ENCODE measurements at places on chromosomes 1 and 21. TPM values are rescaled to one million over a fixed set of nuclear protein-coding genes. Genes with fewer than 3 reads are reported as not detected.

OPTC gene
- not detected for total RNA-seq

C1orf116 gene
- total RNA-seq: 146 TPM

FGR gene
- total RNA-seq: 229 TPM

LHX8 gene
- total RNA-seq: not detected

GJB5 gene
- total RNA-seq: not detected

PLA2G4A gene
- total RNA-seq: 7.6 TPM

OR2T33 gene
- total RNA-seq: not detected

DNA sequence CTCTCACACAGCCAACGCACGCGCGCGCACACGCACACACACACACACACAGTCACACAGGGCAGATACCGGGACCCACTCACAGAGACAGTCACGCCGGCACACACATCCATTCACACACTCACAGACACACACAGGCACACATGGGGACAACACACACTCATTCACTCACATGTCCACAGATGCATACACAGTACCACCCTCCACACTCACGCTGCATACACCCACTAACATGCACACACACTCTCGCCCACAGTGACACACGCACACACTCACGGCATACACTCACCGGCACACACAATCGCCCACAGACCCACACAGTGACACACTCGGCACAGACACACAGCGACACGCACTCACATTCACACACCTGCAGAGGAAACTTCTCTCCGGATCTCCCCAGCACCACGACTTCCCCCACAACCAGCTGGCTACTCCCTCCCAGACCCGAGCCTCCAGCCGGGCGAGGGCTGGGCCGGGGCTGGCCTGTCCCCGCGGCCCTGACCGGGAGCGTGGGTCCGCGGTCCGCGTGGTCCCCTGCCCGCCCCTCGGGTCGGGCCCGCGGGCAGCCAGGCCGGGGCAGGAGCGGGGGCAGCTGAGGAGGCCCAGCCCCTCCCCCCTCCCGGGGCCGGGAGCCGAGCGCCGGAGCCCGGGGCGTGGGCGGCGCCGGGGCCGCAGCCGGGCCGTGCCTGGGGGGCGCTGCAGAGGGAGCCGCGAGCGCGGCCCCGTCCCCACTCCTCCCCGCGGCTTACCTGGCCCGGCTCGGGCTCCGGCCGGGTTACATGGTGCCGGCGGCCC, 552 bp downstream of the DLGAP3 start:
- DNase-seq: no peak

GRCh38 chr1:54585181-54586066, 37.4 kb downstream of the ACOT11 start:
- DNase-seq: no peak

- DNase-seq: no peak
Measured at GRCh38 chr1:166721145-166721544, 118.1 kb upstream of the POGK start.

DNA sequence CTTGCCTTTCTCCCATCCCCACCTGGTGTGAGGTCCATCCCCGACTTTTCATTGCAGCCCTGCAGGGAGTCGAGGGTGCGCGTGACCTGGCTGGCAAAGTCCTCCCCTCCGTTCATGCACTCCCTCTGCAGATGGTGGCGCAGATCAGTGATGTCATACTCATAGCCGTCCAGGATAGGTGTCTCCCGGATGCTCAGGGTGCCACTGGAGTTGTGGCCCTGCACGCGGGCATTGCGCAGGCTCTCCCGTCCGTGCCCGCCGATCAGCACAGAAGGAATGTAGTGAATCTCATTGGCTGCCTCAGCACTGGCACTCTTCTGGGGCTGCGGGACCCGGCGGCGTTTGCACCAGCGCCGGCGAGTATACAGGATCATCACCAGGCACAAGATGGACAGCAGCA, 132.1 kb downstream of the ASTN1 start:
- no peak for DNase-seq

DNA sequence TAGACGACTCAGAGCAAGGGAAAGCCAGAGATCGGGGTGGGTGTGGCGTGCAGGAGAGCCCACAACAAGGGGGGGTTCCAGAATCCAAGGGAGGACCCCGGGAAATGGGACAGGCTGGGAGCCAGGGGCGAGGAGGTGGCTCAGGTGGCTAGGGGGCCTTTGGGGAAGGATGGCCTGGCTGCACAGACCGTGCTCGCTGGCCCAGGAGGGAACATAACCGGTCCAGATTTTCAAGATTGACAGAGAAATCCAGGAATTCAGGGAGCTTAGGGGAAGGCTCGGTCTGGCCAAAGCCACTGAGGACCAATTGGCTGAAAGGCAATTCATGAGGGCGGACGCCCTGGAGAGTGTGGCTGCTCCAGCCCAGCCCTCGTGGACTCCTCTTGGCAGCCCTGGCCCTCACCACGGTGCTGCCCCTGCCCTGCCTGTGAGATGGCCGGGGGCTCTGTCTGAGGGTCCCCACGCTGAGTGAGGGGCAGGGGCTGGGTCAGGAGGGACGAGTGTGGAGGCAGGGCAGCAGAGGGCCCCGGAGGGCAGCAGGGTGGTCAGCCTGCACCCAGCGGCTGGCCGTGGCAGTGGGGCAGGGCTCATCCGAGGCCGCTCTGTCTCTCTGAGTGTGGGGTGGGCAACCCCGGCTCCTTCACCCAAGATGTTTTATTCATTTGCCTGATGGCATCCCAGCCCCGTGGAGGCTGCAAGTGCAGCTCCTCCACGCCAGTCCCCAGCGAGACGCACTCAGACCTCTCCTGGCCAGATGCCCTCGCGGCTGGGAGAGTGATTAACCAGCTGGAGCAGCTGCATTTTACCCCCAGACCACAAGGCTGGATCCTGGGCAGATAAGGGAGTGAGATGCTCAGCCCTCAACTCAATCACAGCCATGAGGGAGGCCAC, 5.6 kb upstream of the LRRC3 start:
- DNase-seq: peak; percentile 12

GRCh38 chr1:229043115-229043514, 227.8 kb upstream of the RAB4A start:
- no peak for DNase-seq

DNA sequence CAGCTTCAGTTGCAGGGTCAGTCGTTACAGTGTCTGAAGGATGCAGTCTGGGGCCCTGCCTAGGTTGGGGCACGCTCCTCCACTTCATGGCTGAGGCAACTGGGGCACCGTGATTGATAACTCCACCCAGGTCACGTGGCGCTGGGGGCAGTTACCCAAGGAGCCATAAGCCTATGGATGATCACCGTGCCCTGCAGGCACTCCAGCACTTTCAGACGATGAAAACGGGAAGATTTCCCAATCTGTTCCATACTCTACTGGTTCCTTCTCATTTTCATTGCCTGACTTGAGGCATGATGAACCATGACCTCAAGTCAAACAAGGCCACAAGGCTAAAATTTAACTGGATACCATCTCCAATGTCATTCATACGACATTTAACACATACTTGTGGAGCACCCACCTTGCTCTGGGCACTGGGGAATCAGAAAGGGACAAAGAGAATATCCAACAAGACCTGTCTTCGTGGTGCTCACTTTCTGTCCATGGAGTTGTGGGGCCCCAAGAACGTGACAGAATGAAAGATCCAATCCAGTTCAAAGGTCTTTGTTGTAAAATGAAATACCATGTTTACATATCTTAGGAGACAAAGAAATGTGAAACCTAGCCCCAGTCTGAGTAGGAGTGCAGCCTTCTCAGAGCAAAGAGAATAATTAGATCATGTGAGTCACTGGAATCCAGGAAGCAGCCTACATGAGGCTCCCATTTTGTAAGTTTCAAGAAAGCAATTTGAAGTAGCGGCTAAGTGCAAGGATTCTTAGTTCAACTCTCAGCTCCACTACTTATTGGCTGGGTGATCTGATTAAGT, 39.4 kb upstream of the SPOCD1 start:
- no peak for DNase-seq

DNA sequence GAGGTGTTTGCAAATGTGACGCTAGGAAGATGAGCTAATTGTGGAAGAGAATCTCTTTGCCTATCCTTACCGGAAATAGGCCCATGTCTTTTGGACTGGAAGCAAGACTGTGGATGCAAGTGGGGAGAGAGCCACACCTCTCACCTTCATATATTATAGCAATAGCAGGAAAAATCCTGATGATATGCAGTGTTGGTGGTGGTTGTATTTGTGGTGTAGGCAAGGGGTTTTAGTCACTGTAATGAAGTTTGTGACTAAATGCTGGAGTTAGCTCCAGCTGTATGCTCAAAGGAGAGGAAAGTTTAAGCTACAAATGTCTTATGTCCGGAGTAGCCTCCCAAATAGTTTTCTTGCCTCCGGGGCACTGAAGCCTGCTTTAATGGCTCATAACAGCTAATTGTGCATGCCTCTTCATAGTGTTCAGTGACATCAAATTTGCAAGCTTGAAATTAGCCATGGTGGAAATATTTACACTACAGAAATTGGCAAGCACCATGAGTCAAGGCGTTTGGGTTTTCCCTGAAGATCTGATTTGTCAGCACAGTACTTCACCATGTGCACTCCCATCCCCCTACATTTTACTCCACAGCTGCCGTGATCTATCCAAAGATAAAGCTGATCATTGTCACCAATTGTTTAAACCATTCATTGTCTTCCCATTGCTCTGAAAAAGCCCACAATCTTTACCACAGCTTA, 102.6 kb upstream of the ZNF644 start:
- DNase-seq: no peak

DNA sequence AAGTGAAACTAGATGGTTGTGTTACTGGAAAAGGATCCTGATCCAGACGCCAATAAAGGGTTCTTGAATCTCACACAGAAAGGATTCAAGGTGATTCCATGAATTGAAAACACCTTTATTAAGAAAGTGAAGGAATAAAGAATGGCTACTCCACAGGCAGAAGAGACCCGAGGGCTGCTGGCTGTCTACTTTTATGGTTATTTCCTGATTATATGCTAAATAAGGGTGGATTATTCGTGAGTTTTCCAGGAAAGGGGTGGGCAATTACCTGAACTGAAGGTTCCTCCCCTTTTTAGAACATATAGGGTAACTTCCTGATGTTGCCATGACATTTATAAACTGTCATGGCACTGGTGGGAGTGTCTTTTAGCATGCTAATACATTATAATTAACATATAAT, 50.9 kb upstream of the WARS2 start:
- no peak for DNase-seq

GRCh38 chr1:205321162-205321958, at the start of gene NUAK2:
Gene NUAK2 (minus strand): TSS chr1:205321745. CDS start chr1:205321628, 117 bp downstream.
- DNase-seq: peak; percentile 98

- DNase-seq: no peak
Measured at GRCh38 chr1:58764294-58764978, 19.4 kb downstream of the JUN start.

DNA sequence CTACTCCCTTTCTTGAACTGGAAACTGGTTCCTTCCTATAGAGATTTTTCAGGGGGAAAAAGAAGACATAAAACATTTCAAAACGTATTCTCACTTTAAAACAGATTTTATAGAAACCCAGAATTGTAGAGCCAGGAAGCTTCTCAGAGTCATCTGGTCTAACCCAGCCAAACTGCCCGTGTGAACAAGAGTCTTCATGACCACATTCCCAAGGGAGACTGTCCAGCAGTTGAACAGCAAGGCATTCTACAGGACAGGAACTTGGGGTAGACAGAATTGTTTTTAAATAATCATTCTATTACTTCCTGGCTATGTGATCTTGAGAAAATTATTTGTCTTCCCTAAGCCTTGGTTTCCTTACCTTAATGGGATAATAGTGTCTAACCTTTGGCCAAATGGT, 163.5 kb upstream of the IVNS1ABP start:
- no peak for DNase-seq

DNA sequence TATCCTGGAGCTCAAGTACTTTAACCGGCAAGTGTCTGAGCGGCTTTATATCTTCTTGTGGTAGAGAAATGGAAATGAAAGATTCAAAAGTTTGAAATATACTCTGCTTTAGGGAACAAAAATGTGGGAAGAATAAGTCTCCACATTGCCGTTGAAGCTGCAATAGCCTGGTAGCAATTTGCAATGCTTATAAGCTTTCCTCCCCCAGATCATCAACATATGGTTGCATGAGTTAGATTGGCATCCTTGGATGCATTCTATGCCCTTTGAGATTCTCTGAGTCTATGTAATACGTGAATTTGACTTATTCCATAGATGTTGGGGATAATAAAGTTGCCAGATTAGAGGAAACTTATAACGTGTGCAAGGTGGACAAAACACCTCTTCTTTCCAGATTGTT, 86.1 kb upstream of the KCNK1 start:
- DNase-seq: no peak

DNA sequence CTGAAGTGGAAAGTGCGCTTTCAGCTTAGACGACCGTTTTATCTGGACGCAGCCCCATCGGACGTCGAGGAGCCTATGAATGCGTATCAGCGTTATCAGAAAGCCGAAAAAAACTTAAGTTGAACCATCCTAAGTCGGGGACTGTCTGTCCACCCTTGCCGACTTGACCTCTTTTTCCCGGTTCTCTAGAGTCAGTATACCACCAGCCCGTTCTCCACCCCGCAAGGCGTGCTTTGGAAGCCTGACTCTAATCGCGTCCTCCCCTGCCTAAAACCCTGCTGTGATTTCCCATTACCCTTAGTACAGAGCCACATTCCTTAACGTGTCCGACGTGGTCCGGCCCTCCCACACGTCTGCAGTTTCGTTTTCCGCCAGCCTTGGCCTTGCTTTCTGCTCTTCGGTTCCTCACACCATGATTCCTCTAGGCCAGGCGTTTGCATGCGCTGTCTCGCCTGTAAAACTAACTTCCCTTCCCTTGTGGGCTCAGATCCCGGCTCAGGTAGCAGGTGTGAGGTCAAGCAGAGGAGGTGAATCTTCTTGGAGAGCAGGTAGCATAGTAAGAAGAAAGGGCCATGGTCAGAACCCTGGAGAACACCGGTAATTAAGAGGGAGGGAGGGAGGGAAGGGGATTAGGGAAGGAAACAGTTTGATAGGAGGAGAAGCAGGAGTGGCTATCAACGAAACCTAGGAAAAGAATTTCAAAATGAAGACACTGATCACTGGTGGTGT, 865 bp downstream of the ADPRS start:
- no peak for DNase-seq

DNA sequence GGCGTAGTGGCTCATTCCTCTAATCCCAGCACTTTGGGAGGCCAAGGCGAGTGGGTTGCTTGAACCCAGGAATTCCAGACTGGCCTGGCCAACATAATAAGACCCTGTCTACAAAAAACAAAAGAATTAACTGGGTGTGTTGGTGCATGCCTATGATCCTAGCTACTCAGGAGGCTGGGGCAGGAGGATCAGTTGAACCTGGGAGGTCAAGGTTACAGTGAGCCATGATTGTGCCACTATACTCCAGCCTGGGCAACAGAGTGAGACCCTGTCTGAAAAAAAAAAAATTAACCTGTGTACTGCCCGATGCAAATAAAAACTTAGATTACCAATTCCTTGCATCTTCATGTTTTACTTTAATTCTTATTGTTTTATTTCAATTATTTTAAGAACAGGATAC, 193.2 kb downstream of the PATJ start:
- DNase-seq: no peak

DNA sequence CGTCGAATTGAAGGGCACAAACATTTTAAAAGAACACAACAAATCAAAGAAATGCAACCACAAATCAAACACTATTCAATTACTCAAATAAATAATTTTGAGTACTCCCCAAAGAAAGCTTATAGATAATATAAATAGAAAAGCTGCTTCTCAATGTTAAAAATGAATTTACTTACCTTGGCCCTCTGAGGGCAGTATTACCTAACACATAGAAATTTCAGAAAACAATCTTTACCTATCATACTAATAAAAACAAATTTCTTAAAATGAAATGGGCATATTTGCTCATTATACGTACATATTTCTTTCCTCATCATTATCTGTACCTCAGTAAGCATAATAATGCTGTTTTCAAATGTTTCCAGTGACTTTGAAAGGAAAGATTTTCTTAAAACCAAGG, 141.8 kb downstream of the AKT3 start:
- no peak for DNase-seq

All from upper lobe of left lung (tissue), 6 donors.